ENCODE measurements at places on chromosomes 2 and 18. TPM values are rescaled to one million over a fixed set of nuclear protein-coding genes. Genes with fewer than 3 reads are reported as not detected.

The EIF4E2 gene
- 115 TPM for total RNA-seq

The KCNJ3 gene
- total RNA-seq: not detected

The SLC19A3 gene
- total RNA-seq: 9.3 TPM

The MYOM1 gene
- total RNA-seq: 0.76 TPM

The MAPK4 gene
- total RNA-seq: not detected

The ANKAR gene
- total RNA-seq: 18.7 TPM

The CNDP1 gene
- 0.11 TPM for total RNA-seq

The LOXHD1 gene
- not detected for total RNA-seq

The UGT1A10 gene
- not detected for total RNA-seq

The FRZB gene
- 1.4 TPM for total RNA-seq

The MALL gene
- 72.8 TPM for total RNA-seq

The MC2R gene
- not detected for total RNA-seq

The RAB27B gene
- total RNA-seq: 27.6 TPM

The C2orf80 gene
- total RNA-seq: not detected

The B4GALT6 gene
- 10.9 TPM for total RNA-seq

The POU3F3 gene
- not detected for total RNA-seq

The GALR1 gene
- total RNA-seq: not detected

The CASP10 gene
- total RNA-seq: 0.52 TPM

The IL37 gene
- not detected for total RNA-seq

The ALPI gene
- total RNA-seq: not detected

The MSH2 gene
- total RNA-seq: 18.7 TPM

The GALNT14 gene
- total RNA-seq: 0.86 TPM

The CIDEA gene
- 0.52 TPM for total RNA-seq

The ZNF396 gene
- total RNA-seq: 4.5 TPM

The MERTK gene
- total RNA-seq: 0.65 TPM

The POLR1A gene
- total RNA-seq: 36.8 TPM
